SK-N-MC (cell line): ENCODE measurements at places on chromosomes 16 and 17.

GRCh38 chr17:4899341-4900230, at the start of gene C17orf107:
TSS of gene C17orf107 (plus strand) at chr17:4899536. CDS start at chr17:4899763, 227 bp downstream.
- DNase-seq, result no peak

DNA sequence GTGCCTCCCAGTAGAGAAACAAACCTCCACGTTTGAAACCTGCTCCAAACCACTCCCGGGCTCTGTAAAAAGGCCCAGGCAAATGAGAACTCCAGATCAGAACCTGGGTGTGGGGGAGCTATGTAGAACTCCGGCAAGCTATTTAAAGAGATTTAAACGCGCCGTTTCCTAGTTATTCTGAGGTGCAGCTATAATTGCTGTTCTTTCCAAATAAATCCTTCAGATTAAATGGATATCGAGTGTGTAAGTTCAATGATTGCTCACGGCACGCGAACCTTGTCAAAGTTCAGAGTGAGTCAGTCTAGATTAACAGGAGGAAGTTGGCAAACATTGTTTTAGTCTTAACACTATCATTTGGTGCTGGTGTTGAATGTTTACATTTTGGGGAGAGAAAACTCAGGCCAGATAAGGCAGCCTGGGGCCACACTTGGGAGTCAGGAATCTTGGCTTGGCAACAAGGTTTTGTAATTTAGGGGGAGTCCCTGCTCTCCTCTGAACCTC, 92.9 kb upstream of the SALL1 start:
- DNase-seq, result no peak

GRCh38 chr17:37247825-37248224, 128.0 kb upstream of the C17orf78 start:
- no peak for DNase-seq

DNA sequence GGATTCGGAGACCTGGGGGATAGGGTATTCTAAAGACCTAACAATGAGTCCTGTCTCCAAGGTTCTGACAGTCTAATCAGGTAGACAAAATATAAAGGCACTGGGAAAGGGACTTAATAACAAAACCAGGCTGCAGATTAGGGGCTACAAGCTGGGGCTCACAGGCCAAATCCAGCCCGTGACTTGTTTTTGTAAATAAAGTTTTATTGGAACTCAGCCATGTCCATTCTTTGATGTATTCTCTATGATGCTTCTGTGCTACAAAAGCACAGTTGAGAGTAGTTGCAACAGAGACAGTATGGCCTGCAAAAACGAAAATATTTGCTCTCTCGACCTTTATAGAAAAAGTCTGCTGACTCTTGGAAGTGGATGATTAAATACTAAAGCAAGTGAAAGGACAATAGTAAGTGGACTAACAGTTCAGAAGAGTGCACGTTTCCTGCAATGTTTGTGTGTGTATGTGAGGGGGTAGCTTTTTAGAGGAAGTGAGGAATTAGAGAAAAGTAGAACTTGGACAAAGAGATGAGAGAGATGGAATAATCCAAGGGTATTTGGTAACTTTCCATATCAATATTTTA, 115.4 kb upstream of the ZFHX3 start:
- no peak for DNase-seq

- no peak for DNase-seq
Measured at GRCh38 chr16:1823821-1824220, 2.8 kb downstream of the HAGH start.

DNA sequence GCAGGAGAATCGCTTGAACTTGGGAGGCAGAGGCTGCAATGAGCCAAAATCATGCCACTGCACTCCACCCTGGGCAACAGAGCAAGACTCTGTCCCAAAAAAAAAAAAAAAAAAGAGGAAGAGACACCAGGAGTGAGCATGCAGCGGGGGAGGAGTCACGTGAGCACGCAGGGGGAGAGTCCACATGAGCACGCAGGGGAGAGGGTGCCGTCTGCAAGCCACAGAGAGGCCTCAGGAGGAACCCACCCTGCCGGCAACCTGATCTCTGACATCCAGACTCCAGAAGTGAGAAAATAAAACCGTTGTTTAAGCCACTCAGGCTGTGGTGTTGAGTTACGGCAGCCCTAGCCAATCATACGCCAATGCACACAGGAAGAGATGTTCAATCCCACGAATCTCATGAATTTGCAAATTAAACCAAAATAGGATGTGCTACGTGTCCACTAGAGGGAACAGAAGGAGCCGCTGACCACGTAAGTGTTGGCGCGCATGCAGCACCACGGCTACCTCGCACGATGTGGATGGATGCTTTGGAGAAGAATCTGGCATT, 42.2 kb downstream of the CCDC57 start:
- DNase-seq, result no peak

DNA sequence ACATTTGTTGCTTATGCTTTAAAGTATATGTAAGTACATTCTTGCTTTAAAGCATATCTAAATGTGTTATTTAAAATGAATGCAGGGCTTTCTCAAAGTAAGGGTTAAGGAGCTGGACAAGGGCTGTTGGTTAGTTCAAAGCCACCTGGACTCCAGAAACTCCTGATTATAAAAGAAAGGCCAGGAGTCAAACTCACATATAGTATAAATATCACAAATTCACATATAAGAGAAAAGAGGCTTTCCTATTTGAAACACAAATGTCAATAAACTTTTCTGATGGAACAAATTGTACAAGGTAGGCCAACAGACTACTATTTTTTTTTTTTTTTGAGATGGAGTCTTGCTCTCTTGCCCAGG, 84.5 kb upstream of the CORO6 start:
- no peak for DNase-seq
